IPS DF 6.9 (cell line): ENCODE measurements at places on chromosomes 4 and X.

GRCh38 chr4:142663828-142664227, 182.3 kb downstream of the INPP4B start:
- DNase-seq: no peak

GRCh38 chr4:120454788-120455187, 388.1 kb upstream of the MAD2L1 start:
- no peak for DNase-seq

DNA sequence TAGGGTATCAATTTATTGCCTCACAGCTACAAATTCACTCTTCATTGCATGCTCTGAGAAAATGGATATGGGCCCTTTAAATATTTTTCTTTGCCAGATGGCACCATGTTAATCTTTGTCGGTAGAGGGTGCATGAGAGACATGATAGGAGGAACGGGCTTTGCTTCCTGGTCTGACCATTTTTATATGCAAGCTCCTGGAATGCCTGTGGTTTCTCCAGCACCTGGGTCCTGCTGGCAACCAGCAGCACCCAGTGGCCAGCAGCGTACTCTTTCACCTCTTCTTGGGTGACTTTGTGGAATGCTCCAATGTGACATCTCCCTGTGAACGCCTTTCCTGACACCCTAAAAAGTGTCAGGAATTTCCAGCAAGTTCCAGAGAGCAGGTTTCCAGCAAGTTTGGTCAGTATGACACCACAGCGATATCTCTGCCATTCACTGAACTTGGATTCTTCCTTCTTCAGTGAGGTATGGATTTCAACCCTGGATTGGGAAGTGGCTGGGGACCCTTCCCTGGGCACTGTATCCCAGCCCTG, 140.3 kb upstream of the PGRMC2 start:
- no peak for DNase-seq

DNA sequence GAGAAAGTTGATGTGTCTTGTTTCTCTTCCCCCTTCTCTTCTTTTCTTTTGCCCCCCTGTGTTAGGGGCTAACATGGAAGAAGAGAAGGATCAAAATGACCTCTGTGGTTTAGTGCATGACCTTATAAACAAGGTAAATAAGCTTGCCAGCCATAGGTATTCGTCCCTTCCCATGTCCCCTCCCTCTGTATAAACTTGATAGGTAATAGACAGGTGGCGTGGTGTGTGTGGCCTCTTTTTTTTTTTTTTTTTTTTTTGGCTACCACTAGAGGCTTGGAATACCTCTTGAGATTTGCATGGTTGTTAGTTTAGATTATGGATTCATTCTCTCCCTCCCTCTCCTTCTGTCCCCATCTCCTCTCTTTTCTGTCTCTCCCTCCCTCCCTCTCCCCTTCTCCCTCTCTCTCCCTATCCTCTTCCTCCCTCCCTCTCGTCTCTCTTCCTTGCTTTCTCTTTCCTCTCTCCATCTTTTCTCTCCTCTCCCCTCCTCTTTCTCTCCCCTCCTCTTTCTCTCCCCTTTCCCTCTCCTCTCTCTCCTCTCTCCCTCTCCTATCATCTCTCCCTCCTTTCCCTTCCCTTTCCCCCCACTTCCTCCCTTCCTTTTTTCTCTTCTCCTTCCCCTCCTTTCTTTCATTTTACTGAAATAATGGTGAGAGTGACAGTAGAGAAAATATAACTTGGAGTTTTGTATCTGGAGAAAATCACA, 134.4 kb downstream of the AFF1 start:
- DNase-seq: no peak

DNA sequence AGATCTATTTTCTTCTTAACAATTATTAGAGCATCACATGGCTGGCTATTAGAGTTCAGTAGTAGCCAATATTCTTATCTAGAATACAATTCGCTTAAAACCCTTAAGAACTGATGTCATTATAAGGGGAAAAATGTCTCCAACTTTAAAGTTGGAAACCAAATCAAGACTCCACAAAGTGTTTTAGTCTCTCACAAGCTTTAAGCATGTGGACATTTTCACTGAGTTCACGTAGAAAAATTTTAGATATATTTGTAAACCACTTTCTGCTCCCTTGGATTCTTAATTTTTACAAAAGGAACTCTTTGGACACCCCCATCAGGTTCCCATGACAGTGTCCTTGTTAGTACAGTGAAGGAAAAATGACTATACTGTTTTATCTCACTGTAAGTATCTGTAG, 123.9 kb upstream of the NAP1L5 start:
- DNase-seq: no peak

DNA sequence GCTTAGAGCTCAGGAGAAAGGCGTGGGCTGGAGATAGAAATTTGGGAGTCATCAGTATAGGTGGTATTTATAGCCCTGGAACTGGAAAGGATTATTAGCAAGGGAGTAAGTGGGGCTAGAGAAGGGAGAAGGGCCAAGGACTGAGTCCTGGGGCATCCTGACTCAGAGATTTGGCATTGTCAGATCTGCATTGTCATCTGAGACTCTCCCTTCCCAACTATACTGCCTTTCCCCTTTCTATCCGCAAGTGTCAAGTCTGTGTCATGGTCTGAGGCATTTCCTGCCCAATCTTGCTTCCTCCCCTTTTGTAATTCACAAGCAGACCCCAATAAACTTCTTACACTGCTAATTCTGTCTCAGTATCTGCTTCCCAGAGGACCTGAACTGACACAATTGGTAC, 24.4 kb upstream of the SLC25A43 start:
- no peak for DNase-seq

- no peak for DNase-seq
Observed at GRCh38 chr4:150794706-150795105, 212.8 kb downstream of the MAB21L2 start.

DNA sequence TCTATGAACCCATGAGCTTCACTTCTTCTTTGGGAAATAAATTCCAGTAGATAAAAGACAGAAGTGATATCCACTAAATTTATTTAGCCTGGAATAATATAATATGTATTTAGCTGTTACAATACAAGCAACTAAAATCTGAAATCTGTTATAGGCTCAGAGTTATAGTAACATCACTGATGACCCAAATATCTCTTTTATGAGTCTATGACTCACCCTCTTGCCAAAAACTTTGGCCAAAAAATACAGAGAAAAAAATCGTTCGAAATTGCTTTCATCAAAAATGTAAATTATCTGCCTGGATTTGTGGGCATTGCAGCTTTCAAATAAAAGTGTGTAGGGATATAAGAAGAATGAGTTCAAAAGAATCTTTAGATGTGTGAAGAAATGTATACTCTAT, 89.4 kb upstream of the DKK2 start:
- DNase-seq: no peak

DNA sequence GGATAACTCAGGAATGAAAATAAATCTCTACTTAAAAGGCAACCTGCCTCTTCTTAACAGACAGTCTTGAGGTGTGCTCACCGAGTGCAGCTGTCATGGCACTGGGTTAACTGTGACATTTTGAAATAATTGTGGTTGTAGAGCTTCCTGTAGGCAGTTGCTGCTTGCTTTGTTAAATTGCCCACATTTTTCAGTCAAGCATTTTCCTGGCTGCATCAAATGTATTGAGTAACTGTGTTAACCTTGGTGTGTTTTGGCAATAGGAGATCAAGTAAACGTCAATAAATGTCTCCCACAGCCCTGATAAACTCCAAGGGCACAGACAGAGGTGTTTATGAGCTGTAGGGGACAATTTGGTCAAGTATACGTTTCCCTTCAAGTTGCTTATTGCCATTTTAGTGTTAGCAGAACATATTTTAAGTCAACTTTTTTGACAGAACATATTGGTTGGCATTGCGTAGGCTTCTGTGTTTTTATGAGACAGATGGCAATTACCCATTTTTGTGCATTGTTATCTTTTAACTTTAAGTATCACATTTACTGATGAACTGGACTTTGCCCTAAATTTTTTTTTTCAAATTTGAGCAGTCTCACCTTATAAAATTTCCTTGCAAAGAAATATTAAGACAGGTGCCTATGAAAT, 527.4 kb downstream of the C4orf33 start:
- no peak for DNase-seq

DNA sequence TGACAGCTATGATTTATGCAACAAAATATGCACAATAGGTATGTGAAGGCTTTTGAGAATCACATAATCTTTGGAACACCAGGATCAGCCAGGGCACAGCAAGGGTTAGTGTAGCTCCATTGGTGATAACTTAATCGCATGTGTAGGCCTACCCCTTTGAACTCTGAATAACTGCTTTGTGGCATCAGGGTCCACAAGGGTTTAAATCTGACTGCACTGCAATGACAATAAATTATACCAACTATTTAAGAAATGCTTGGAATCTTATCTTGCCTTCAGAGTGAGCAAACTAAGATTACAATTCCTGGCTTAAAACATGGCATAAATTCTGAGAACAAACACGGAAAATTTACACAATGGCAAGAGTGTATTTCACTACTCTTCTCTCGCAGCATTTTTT, 245.8 kb downstream of the FBXO8 start:
- no peak for DNase-seq

GRCh38 chrX:85503258-85504158, 124.0 kb upstream of the POF1B start:
- DNase-seq: no peak

DNA sequence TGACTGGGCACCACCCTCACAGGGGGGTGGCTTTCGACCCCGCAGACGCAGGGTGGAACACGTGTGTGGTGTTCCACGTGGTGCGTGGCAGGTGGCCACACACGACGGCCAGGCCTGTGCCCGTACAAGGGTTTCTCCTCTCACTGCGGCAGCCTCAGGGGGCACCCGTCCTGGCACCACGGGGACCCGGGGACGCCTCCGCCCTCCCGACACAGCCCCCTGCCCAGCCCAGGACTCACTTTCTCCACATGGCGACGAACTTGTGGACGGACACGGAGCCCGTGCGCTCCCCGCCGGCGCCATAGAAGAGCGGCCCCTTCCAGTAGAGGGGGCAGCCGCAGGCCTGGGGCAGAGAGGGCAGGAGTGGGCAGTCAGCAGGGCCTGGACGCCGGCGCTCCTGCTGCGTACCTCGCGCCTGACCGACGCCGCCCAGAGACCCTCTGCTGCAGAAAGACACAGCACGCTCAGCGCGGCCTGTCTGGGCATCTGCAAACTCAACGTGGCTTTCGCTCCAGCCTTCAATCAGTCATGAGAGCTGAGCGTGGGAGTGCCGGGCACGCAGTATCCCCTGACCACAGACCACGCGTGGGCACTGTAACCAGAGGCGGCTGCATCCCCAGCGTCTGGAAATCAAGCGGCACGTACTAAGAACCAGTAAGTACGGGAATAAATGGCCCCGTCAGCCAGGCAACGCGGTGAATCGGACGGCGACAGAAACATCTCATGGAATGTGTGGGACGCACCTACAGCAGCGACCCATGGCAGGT, 28.9 kb upstream of the GTPBP6 start:
- DNase-seq: no peak

DNA sequence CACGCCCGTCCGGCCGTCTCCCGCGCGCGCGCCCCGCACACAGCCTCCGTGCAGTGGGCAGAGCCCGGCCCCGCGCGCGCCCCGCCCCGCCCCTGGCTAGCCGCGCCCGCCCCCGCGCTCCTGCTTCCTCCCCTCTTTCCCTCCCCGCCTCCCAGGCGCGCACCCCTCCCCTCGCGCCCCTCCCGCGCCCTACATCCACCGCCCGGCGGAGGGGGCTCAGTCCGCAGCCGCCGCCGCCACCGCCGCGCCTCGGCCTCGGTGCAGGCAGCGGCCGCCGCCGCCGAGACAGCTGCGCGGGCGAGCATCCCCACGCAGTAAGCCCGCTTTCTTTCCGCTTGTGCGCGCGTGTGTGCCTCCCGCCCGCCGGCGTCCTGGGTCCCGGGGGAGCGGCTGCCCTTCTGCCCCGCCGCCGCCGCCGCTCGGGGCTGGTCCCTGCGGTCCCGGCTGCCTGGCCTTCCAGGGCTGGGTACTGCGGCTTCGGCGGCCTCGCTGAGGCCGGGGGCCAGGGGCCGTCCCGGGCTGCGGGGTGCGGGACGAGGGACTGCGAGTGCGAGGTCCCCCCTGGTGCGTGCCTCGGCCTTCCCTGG, at the start of gene FHL1:
Gene FHL1, plus strand, starts transcription at position 219 of the 587 bp plus-strand sequence.
- no peak for DNase-seq

DNA sequence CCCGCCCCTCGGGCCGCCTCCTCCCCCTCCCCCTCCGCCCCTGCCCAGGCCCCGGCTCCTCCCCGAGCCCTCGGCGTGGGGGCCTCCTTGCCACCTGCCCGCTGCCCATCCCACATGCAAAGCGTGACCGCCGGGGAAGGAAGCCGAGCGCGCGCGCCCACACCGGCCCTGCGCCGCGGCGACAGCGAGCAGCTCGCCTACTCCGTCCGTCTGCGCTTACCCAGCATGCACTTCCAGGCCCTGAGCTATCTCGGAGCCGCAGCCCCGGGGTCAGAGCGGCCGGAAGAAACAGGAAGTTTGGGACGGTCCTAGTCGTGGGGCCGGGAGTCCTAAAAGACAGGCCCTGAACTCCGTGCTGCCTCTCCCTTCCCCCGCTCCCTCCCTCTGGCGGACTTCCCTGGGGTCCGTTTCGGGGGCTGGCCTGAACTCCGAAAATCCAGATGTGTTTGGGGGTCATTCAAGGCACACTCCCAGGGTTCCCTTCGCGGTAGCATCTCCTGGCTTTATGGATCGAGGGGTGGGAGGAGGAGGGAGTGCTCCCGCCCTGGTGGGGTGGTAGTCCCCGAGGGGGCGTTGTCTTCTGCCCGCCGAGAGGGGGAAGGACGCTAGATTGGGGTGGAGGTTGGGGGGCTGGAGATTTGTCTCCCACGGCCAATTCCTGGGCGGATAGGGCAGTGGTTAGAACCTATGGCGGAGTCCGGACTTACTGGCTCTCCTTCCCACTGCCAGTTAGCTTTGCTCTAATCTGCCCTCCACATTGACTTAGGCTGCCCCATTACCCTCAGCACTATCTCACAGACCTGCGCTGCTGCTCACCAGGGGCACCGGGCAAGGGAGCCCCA, 25.0 kb upstream of the BCORL1 start:
- DNase-seq: no peak

- no peak for DNase-seq
Observed at GRCh38 chrX:9884031-9884779, 83.0 kb upstream of the CLDN34 start.

GRCh38 chrX:1031521-1032430, 180.7 kb downstream of the CRLF2 start:
- DNase-seq: no peak

DNA sequence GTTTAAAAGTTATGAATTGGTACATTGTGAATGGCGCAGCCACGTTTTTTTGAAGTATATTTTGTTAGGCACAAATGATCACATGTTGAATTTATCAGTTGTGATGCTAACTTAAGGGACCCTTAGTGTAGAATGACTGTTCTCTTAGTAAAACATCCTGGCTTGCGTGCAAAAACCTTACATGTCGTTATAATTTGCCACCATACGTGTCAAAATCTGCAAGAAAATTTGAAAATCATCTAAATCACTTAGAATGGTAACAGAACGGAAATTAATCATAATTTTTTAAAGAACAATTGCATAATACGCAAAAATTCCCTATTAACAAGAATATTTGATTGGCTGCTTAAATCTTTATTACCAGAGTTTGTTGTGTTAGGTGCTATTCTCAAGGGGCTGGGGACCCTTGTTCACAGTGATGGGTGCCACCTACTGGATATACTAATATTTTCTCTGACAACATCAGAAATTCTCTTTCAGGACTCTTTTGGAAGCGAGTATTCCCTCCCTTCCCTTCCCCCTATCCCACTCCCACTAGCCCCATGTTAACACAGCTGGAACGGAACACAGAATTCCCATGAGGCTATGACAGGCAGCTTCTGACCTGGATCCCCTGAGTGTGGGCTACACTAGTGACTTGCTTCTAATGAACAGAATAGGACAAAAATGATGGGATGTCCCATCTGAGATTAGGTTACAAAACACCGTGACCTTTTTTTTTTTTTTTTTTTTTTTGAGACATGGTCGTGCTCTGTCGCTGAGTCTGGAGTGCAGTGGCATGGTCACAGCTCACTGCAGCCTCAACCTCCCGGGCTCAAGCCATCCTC, 71.8 kb downstream of the SUPT20HL2 start:
- DNase-seq: no peak

GRCh38 chr4:37734989-37735388, 48.8 kb upstream of the RELL1 start:
- no peak for DNase-seq
